Bone marrow (tissue), 2 donors: ENCODE measurements at places on chromosomes 5 and 9.

DNA sequence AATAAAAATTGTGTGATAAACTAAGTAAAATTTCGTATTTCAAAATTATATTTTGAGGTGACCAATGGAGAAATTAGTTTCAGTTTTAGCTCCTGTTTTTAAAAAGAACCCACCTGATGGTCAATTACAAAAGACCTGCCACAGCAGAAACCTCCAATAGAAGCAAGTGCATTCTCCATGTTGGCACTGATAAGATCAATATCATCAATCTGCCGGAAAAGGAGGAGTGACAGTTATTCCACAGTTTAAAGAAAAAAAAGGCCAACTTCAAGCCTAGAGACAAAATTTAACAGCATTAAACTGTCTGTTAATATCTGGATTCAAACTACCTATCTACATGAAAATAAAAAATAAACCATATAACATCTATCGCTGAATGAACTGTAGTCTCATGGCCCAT is 67.7 kb downstream of the SPTLC1 start:
- DNase-seq, result no peak

- DNase-seq, result no peak
Measured at GRCh38 chr5:157778121-157778805, 34.8 kb downstream of the LSM11 start.

DNA sequence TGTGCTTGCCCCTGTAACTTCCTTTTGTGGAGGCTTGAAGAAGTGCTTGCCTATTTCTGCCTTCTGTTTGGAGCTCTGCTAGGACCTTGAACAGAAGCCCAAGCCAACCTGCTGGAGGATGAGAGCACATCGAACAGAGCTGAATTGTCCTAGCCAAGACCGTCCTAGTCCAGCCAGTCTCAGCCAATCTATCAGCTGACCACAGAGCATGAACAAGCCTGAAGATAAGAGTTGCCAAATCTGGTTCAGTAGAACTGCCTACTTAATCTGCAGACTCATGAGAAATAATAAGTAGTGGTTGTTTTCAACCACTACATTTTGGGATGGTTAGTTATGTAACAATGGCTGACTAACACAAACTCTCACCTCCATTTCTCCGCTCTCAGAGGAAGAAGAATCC is 4.4 kb upstream of the SNX2 start:
- no peak for DNase-seq

DNA sequence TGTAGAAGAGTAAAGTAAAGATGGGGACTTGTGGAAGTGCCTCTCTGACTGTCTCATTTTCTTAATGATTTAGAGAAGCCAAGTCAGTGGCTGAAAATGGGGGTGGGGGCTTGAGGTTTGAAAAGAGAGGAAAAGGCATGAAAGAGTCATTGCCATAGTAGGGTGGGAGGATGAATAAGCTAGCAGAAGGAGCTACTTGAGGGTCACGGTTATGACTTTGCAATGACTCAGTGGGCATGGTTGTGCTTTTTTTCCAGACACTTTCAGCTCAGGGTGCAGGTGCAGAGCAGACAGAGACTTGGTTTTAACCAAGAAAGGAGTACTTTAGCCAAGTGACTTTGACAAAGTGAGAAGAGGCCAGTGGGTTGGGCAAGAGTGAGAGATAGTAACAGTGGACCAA is 117.8 kb downstream of the PTTG1 start:
- no peak for DNase-seq

DNA sequence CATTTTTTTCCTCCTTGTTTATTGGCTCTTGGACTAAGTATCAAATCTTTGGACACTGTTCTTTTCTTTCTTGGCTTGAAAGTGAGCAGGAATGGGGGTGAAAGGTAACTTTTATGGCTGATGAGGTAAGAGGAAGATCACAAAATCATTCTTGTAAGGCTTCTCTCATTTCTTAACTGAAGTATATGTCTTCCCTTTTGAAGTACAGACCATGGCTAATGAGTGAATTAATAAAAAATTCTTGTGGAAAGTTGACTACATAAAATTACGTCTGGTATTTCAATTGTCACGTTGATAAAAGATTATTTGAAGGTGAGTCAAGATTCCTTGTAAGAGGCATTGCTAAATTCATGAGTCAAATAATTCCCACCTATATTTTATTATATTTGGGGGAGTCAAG is 25.1 kb downstream of the VCAN start:
- no peak for DNase-seq

GRCh38 chr9:71271602-71272001 is 150.2 kb upstream of the TRPM3 start:
- no peak for DNase-seq
